Osteocyte (in vitro differentiated cells): ENCODE measurements at places on chromosomes 2 and 18.

- no peak for DNase-seq
These were observed 109.7 kb downstream of the B3GNT2 start for GRCh38 chr2:62305421-62306176.

DNA sequence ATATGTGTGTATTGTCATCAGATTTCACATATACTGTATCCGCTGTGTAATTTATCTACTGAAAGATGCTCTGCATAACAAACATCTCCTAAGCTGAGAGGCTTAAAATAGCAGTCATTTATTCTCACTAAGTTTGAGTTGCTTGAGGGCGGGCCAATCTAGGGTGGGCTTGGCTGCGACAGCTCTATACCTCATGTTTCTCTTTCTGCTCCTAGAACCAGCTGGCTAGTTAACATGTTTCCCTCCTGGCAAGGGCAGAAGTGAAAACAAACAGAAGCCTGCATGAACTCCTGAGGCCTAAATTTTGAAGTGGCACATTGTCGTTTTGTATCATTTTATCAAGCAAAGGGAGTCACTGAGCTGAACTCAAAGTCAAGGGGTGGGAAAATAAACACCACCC lies 585.0 kb upstream of the VRK2 start:
- no peak for DNase-seq

GRCh38 chr2:240619506-240620148 lies 5.7 kb upstream of the GPR35 start:
- DNase-seq = no peak

GRCh38 chr2:239664216-239664810 lies 263.5 kb upstream of the HDAC4 start:
- no peak for DNase-seq

- no peak for DNase-seq
These were observed 166.8 kb downstream of the TPGS2 start for GRCh38 chr18:36661999-36662398.

DNA sequence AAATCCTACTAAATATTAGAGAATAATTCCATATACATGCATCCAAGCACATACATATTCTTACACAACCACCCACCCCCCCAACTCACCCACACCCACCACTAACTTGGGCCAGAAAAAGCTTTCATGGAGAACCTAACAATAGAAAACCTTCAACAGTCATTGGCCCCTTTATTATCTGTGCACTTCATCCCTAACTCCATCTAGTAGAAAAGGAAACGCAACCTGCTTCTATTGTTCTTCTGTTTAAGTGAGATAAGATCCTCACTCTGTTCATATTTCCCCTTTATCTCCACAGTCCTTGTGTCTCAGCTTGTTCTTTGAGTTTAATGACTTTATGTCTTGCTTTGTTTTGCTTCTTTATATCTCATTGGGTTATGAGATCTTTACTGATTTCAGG lies 1740.2 kb upstream of the CELF4 start:
- no peak for DNase-seq

DNA sequence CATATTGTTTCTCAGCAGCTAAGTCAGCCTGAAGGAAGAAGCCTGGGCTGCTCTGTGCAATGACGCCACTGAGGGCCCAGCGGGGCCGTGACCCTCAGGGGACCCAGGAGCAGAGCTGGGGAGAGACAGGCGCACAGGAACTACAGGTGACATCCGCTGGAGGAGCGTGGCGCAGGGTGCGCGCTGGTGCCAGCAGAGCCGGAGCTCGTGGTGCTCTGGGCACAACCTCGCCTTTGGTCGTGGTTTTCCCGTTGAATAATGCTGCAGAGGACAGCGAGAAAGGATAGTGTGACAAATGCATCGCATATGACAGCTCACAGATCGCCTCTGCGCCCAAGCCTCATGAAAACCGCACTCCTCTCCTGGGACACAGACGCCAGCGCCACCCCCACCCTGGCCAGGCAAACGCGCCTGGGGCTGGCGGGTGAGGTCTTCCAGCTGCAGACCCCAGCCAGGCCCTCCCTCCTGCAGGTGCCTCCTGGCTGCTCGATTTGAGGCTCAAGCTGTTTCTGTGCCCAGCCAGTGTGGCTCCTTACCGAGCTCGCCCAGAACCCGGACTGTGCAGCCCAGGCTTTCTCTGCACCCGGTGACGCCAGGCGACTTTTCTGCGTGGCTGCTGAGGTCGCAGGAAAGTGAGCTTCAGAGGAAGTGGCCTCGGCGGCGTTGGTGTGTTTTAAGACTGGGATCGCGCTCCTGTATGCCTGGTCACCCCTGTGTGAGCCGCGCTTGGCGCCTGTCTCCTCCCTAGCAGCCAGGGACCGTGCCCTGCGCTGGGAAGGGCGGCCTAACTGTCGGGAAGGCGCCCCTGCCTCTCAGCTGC lies 583.1 kb upstream of the HS6ST1 start:
- no peak for DNase-seq

GRCh38 chr2:55891671-55892094 lies 31.9 kb downstream of the EFEMP1 start:
- no peak for DNase-seq

GRCh38 chr2:205686056-205686782 lies 3.9 kb downstream of the NRP2 start:
- no peak for DNase-seq

- DNase-seq = no peak
These were observed 448.3 kb upstream of the ST6GAL2 start for GRCh38 chr2:107334306-107334705.

GRCh38 chr2:11375025-11375688 lies 30.7 kb upstream of the ROCK2 start:
- no peak for DNase-seq

DNA sequence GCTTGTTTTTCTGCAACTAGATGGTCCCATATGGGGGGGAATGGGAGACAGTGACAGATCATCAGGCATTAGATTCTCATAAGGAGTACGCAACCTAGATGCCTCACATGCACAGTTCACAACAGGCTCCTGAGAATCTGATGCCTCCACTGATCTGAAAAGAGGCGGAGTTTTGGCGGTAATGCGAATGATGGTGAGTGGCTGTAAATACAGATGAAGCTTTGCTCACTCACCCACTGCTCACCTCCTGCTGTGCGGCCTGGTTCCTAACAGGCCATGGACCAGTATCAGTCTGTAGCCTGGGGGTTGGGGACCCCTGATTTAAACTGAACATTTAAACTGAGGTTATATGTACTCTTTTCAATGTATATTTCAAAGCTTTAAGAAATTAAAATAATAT lies 40.7 kb downstream of the SOS1 start:
- no peak for DNase-seq

GRCh38 chr2:233456934-233457333 lies 102.6 kb downstream of the DGKD start:
- no peak for DNase-seq

DNA sequence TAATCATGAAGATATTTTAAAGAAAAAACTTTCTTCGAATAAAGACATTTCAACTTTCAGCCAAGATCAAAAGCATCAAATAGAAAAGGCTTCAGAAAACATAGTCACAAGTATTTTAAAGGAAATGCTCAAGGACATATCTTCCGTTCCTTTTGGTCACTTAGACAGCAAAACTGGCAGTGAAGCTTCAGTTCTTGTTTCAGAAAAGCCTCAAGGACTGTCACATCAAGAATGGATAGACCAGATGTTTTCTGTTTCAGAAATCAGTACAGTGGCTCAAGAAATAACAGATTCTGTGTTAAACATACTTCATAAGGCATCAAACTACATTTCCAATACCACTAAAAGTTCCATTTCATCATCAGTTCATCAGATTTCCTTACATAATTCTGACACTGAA lies 51.8 kb downstream of the FSIP2 start:
- DNase-seq = no peak

- DNase-seq = no peak
These were observed 88.7 kb downstream of the TTC27 start for GRCh38 chr2:32716598-32716997.

DNA sequence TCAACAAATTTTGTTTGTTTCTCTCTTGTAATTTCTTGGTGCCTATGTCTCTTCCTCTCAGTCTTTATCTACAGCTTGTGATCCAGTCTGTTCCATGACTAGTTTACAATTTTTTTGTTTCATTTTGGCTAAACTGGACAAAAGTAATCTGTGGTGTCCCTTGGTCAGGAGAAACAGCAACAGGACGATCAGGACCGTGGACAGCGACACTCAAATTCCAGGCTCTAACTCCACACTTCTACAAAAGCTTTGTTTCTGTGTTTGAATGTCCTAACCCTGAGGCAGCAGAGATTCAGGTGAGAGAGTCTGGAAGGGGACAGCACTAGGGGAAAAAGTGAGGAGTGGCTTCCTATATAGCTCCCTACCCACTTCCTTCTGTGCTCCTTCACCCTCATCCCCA lies 593.3 kb upstream of the FANCL start:
- DNase-seq = no peak

- DNase-seq = no peak
These were observed 806 bp downstream of the RFX8 start for GRCh38 chr2:101473911-101474701.

- DNase-seq = no peak
These were observed 3.9 kb downstream of the TP53I3 start for GRCh38 chr2:24080701-24081100.

GRCh38 chr2:197042739-197043196 lies 116.3 kb upstream of the PGAP1 start:
- DNase-seq = no peak

GRCh38 chr2:64807417-64807816 lies 153.7 kb upstream of the SERTAD2 start:
- no peak for DNase-seq

GRCh38 chr2:162840598-162841246 lies 2.2 kb upstream of the KCNH7 start:
- DNase-seq = peak; percentile 84

GRCh38 chr2:30355306-30355705 lies 91.7 kb upstream of the LCLAT1 start:
- no peak for DNase-seq

DNA sequence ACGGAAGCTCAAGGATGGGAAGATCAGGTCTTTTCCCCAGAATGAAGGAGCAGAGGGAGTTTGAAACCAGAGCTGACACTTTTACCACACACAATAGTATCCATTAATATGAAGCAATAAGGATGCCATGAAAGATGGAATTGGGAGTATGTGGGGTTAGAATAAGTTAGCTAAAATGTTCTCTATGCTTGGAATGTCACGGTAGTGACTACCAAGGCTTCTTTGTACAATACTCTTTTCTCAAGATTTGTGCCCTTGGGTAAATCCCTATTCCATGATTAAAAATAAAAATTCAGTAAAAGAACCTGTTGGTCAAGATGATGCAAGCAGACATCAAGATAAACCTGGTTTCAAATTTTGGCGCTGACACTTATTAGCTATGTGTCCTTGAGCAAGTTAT lies 75.0 kb downstream of the NRXN1 start:
- no peak for DNase-seq

- no peak for DNase-seq
These were observed 316.2 kb downstream of the GALNT13 start for GRCh38 chr2:154187948-154188347.

- no peak for DNase-seq
These were observed 185.5 kb downstream of the CCDC85A start for GRCh38 chr2:56369316-56369715.

GRCh38 chr2:134665727-134666506 lies 52.9 kb downstream of the TMEM163 start:
- DNase-seq = no peak
